ENCODE measurements at places on chromosomes 5 and 9.
A peak's percentile ranks its signal among the peaks of the same experiment; 100 is the strongest.

- DNase-seq = no peak
Observed at GRCh38 chr5:77777281-77777892, 1.2 kb upstream of the TBCA start.

GRCh38 chr5:153222936-153223335 lies 267.5 kb upstream of the GRIA1 start:
- DNase-seq = no peak

DNA sequence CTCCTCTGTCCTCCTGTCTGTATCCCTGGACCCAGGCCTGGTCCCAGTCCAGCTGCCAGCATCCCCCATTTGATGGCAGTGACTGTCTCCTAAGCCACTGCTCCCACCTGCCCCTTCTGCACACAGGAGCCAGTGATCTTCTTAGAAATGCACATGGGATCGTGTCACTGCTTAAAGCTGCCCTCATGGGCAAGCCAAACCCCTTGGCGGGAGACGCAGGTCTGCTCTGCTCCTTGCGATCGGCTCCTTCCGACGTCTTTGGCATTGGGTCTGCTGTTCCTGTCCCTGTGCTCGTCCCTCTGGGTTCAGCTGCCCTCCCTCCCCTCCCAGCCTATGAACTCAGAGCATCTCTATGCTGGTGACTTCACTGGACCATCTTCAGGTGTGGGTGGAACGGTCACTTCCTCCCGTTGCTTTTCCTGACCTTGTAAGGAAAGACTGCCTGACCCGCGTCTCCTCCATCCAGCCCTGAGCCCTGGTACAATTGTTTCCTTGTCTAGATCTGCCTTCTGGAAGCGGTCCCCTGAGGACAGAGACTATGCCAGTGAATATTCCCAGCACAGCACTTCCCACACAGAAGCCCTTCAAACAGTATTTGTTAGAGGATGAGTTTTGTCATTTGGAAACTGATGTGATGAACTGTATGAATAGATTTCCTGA lies 116.5 kb downstream of the ZNF354C start:
- DNase-seq = no peak

GRCh38 chr5:170077526-170077925 lies 28.2 kb upstream of the FOXI1 start:
- DNase-seq = no peak

DNA sequence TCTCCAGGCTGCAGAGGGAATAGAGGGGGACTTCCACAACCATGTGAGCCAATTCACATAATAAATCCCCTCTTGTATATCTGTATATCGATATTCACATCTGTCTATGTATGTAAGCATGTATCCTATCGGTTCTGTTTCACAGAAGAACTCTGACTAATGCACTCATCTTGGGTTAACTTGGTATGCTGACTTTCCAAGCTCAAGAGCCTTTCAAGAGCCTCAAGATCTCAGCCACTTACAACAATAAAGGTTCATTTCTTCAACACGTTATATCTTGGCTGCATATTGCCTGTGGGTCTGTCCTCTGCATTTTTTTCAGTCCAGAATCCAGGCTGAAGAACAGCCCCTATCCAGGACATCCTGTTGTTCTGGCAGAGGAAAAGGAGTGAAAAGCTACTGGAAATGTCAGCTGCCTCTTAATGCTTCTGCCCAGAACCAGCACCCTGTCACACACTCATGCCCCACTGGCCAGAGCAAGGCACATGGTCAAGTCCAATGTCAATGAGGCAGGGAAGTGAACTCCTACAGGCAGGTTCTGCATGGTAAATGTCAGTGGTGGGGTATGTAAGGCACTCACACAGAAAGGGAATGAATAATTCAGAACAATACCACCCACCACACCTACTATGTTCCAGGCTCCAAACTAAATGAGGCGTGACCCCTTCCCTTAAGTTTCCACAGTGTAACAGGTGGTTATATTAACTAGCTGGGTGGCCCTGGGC lies 91.6 kb upstream of the ICE1 start:
- DNase-seq = no peak

- DNase-seq = no peak
Observed at GRCh38 chr9:26656003-26656870, 236.4 kb downstream of the CAAP1 start.

DNA sequence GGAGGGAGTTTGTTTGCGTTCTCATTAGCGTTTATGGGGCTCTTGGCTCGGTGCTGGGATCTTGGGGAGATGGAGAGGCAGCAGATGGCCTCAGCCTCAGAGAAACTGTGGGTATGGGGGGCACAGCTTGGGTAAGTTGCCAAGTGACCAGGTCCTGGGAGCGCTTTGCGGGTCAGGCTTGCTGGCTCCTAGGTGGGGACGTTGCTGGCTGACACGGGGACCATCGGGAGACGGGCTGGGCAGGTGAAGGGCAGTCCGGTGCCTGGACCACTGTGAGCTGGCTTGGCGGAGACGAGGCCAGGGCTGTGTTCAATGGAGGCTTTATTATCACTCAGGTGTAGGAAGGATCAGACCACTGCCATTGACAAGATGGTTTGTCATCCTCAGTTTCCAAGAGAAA lies 30.0 kb downstream of the FGD3 start:
- DNase-seq = no peak

DNA sequence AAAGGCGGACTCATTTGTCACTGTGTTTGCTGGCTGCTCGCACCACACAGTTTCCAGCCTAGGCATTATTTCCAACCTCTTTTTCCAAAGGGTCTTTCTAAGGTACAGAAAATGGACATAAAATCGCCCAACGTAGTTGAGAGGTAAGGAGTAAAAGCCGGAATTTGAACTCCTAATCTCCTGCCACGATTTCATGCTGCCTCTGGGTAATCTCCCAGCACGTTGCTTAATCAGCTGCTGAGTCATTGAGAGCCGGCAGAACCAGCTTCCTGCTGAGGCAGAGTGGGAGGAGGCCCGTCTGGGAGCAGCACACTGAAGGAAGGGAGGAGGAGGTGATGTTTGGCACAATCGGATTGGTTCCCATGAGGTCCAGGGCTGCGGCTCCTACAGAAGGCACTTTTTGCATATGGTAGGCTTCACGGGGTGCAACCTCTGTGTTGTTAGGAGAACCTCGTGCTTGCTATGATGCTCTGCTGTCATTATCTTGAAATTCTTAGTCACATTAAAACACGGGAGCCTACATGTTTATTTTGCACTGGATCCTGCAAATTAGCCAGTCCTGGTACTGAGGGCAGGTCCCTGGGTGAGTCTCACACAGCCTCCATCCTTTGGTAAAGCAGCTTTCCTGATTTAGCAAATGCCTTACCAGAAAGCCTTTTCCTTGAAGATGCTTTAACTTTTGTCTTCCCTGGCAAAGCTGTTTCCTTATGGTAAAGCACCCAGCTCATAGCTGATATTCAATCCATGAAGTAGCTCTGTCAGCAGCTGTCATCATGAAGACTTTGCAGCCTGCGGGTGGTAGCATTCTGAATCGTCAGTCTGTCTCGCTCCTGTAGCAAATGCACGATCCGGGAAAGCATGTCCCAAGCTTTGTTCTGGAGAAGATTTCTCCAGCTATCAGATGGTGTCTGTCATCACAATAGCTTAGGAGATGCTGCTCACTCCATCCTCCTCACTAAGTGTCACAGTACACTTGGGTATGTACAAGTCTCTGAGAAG lies 191.6 kb upstream of the MSX2 start:
- no peak for DNase-seq

DNA sequence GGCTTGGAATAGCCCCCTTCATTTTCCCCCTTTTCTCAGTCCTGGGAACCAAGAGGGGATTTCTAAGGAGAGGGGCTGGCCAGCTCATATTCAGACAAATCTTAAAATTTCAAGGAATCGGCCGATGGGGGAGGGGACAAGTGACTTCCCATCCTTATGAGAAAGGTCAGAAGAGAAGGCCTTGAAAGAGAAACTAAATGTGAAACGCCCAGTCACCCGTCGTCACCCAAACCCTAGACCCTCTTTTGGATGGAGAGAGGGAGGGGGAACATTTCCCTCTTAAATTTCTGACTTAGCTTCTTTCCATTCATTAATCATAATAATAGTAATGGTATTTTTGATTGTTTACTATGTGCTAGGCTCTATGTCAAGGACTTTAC lies 850 bp upstream of the CCL19 start:
- no peak for DNase-seq

DNA sequence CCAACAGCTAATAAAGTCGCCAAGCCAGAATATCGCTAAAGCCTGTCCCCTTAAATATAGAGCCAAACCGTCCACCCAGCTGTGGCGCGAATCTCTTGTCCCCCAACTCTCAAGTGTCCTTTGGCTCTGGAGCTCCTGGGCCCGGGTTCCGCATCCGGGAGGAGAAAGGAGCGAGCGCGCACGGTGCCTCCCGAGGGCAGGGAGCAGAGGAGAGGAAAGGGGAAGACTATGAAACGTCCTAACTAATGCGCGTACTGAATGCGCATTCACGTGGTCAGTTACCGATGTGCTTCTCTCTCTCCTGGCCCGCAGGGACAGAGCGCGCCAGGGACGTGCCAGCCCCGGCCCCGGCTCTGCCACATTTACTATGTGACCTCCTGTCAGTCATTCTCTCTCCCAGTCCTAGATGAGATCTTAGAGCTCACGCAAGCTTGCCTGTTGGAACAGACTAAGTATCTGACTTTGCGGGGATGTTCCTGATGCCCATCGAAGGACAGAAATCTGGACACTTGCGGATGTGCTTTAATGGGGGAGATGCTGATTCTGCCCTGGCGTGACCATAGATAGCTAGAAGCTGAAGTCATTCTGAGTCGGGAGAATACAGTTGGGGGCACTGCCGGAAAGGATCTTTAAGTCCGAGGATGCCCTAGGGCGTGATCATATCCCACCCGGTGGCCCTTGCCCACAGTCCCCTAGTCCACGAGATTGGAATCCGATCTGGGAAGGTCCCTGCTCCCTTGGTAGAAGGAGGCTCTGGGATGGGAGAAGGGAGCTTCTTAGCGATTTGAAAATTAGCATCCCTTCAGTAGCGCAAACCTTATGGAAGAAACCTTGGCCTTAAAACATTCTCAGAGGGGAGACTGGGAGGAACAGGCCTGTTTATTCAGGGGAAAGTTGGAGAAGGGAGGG lies 5.7 kb upstream of the EBF1 start:
- DNase-seq = no peak

GRCh38 chr5:124583469-124584350 lies 162.7 kb downstream of the ZNF608 start:
- no peak for DNase-seq

- no peak for DNase-seq
Observed at GRCh38 chr5:159734366-159734765, 181.9 kb upstream of the ADRA1B start.

GRCh38 chr5:139698490-139699146 lies 50.5 kb downstream of the CXXC5 start:
- no peak for DNase-seq

DNA sequence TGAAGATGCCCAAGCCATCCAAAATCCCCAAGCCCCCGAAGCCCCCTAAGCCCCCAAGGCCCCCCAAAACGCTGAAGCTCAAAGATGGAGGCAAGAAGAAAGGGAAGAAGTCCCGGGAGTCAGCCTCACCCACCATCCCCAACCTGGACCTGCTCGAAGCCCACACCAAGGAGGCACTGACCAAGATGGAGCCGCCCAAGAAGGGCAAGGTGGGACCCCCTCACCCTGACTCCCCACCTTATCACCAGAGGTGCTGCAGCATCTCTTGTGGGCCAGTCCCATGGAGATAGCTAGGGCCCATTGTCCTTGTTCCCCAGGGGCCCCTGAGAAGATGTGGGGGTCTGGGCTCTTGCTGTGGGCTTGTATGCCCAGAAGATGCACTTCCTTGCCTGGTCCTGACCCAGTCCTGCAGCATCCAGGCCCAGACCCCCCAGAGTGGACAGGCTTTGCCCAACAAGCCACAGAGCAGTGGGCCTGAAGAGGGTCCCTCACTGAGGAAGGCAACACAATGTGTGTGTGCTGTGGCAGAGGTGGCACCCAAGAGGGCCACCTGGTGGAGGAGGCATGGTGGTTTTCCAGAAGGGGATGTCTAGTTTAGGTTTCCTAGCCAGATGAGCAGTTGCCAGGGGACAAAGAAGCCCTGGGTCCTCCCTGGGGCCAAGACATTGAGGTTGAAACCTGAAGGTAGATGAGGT lies 84.1 kb downstream of the PHF2 start:
- no peak for DNase-seq

DNA sequence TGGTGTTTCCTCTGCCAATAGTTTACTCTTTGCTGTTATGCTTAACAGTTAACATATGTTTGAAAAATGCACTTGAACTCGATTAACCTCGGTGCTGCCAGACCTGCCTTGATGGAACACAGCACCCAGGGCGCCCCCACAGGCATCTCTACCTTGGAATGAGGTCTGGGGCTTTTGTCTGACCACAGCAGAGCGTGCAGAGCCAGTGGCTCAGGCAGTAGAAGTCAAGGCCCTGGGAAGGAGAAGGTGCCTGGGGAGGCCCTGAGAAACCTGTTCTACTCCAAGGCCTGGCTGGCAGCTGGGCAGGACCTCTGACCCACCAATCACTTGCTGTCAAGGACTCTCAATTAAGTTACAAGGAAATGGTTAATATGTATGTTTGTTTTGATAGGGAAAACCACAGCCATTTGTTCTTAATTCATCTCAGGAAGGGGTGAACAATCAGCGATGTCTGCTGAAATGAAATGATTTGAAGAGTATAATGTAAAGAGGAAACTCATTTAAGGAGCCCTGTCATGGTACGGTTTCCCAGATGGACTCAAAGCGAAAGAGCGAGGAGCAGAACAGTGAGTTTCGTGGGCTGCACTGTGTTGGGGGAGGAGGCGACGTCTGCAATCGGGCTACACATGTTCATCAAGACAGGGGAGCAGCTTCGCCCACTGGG lies 21.9 kb downstream of the MACROH2A1 start:
- DNase-seq = no peak

GRCh38 chr5:146669656-146670055 lies 153.7 kb upstream of the GPR151 start:
- DNase-seq = no peak

DNA sequence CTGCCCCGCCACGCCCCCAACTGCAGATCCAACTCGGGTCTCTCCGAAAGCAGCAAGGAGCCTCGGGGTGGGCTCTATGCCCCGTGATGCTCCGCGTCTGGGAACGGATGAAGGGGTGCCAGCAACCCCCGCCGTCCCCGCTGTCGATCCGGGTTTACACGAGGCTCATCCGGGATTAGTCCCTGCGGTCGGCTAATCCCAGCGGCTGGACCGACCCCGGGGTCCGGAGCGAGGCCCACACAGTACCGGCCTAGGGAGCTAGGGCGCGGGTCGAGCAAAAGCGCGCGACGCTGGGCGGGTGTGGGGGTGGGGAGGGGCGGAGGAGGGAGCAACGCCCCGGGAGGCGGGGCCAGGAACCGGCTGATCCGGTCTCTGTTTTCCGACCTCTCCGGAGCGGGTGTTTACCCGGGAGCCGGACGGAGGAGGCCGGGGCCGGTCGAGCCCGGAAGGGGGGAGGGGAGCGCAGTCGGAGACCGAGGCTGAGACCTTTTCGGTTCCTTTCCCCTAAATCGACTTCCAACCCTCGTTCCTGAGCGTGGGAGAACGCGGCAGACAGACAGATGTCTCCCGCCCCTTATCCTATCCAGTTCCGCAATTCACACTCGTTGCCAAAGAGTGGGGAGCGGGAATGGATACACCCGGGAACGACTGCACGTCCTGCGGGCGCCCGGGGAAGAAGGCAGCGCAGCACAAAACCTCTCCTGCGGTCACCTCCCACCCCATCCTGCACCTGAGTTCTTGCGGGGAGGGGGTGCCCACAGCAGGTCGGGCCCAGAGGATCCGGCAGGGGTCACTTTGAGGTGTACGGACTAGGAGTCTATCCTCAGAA lies 28.6 kb downstream of the PCDH1 start:
- DNase-seq = peak; percentile 39

GRCh38 chr5:72363166-72363802 lies 43.1 kb downstream of the PTCD2 start:
- no peak for DNase-seq

- no peak for DNase-seq
Observed at GRCh38 chr9:68631811-68632210, 73.2 kb upstream of the PIP5K1B start.

GRCh38 chr5:177494346-177495195 lies 2.8 kb downstream of the PDLIM7 start:
- DNase-seq = no peak
